Naive thymus-derived CD8-positive, alpha-beta T cell (primary cell): ENCODE measurements at places on chromosomes 2 and 18.

GRCh38 chr2:223097888-223098383, 45.9 kb downstream of the KCNE4 start:
- DNase-seq, result no peak

- DNase-seq, result no peak
Measured at GRCh38 chr18:9508446-9509025, 33.2 kb downstream of the RALBP1 start.

DNA sequence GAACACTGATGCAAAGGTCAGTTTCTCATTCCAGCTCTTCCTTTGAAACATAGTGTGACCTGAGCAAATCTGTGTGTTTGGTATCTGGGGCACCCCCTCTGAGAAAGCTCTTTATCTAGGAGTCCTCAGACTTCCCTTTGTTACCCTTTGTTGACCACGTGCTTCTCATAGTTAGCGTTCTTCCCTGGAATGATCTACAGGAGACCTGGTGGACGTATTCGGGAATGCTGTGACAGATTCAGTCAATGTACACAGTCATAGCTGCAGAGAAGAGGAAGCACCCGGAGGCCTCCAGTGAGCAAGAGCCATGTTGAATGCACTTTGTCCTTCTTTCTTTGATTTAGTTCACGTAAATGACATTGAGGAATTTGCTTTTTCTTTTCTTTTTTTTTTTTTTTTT, 10.7 kb upstream of the CHMP1B start:
- DNase-seq, result no peak

- DNase-seq, result no peak
Measured at GRCh38 chr18:21664069-21664468, 40.5 kb downstream of the ABHD3 start.

- no peak for DNase-seq
Measured at GRCh38 chr18:57428221-57429150, 6.7 kb upstream of the ONECUT2 start.

- no peak for DNase-seq
Measured at GRCh38 chr2:41129988-41130387, 678.1 kb upstream of the SLC8A1 start.

GRCh38 chr2:88055371-88056128, at the start of gene KRCC1:
Gene KRCC1 (minus strand): TSS chr2:88055783. CDS start chr2:88028563, 27,220 bp downstream.
- peak; percentile 93 for DNase-seq
